ENCODE measurements at places on chromosomes 5 and 9. TPM values are rescaled to one million over a fixed set of nuclear protein-coding genes. Genes with fewer than 3 reads are reported as not detected.

The CDX1 gene
- total RNA-seq = 0.24 TPM

The FCN2 gene
- not detected for total RNA-seq

The DBH gene
- total RNA-seq = not detected

The ADRA1B gene
- not detected for total RNA-seq

The NDST1 gene
- 18.5 TPM for total RNA-seq

The PTGES gene
- 0.96 TPM for total RNA-seq

The SCGB3A2 gene
- not detected for total RNA-seq

The SHOC1 gene
- total RNA-seq = not detected

The FBN2 gene
- 0.59 TPM for total RNA-seq

The GFI1B gene
- total RNA-seq = not detected

The ROR2 gene
- total RNA-seq = 0.12 TPM

The EGFLAM gene
- 0.12 TPM for total RNA-seq

The CCL28 gene
- total RNA-seq = 8.8 TPM

The FAM221B gene
- not detected for total RNA-seq

The ARL15 gene
- 9.7 TPM for total RNA-seq

The OR1J2 gene
- total RNA-seq = not detected

The MLLT3 gene
- 16.1 TPM for total RNA-seq

The CCDC183 gene
- not detected for total RNA-seq

The ZNF622 gene
- total RNA-seq = 20.9 TPM

The CDO1 gene
- total RNA-seq = 2.6 TPM

The HAPLN1 gene
- total RNA-seq = not detected

The CENPK gene
- 65.5 TPM for total RNA-seq

All from RPMI7951 (cell line).